ENCODE measurements at places on chromosomes 1 and 21.

DNA sequence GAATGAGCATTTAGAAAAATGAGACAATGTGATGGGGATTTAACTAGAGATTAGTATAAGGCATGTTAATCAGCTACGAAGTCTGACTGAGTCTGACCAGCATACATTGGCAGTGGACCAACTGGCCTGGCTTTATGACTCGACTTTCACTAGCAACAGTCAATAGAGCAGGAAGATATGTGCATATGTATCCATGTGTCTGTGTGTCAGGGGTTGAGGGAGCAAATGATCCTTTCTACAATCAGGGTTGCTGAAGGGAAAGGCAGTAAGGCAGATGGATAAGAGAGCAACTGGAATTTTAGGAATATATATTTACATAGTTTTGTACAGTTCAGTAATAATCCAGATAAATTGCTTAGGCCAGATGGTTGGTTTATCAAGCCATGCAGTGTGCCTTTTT lies 645.6 kb downstream of the PLA2G4A start:
- DNase-seq, result no peak

DNA sequence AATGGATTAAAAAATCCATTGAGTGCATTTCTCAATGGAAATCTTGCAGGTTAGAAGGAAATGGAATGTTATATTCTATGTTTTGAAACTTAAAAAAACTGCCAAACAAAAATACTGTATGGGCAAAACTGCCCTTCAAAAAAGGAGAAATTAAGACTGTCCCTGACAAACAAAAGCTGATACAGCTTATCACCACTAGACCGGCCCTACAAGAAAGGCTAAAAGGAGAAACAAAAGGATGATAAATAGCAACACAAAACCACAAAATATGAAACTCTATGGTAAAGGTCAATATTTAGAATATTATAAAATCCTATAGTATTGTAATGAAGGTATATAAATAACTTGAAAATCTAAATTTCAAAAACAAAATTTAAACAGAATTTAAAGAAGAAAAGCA lies 60.0 kb downstream of the SLC25A24 start:
- DNase-seq, result no peak

DNA sequence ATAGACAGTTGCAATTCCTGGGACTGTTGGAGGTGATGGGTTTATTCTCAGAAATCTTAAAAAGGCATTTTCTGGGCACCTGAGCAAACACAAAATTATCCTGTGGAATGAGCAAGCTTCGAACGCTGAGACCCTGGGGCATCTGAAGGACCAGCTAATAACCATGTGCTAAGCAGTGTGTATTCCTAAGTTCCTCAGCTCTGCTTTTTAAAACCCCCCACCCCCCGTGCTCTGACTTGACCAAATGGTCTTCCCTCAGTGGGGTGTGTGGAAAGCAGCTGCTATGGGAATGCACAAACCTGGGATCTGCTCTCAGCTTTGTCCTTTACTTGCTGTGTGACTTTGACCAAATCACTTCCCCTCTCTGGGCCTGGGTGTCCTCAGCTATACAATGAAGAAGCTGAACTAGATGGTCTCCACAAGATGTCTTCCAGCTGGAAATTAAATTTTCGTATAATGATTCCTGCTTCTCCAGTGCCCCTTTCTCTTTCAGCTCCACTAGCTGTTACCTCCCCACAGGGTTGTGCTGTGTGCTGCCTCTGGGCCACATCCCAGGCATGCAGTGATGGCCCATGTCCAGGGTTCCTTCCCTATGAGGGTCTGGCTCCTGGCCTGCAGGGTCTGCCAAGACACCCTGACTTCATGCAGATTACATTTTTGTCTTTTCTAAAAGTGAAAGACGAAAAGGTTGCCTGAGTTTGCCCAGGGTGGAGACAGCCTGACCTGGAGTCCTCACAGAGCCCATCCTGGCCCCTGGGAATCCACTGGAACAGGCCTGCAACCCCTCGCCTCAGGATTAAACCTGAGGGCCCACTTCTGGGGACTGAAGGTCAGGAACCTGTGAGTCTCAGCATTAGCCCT lies 14.9 kb upstream of the CD247 start:
- DNase-seq, result no peak

GRCh38 chr1:117860896-117861610 lies 68.4 kb downstream of the GDAP2 start:
- DNase-seq, result no peak

GRCh38 chr1:230502996-230503395 lies 76.9 kb upstream of the PGBD5 start:
- DNase-seq, result no peak
